ENCODE measurements at places on chromosomes 6 and 20.

DNA sequence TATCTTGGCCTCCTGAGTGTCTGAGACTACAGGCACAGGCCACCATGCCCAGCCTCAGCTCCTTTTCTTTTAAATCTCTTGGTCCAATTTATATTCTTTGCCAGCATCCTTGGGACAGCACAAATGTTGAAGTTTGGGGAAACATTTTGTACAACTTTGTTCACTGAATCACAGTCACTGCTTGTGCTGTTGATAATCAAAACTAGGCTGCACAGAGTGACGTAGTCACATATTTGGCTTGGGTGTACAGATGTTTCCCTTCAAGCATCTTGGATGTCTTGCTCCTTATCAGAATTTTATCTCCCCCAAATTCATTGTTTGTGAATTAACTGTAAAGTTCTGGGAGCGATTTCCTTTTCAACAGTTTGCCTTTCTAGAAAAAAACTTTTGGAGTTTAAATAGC lies 17.9 kb downstream of the CARMIL1 start:
- DNase-seq = no peak

DNA sequence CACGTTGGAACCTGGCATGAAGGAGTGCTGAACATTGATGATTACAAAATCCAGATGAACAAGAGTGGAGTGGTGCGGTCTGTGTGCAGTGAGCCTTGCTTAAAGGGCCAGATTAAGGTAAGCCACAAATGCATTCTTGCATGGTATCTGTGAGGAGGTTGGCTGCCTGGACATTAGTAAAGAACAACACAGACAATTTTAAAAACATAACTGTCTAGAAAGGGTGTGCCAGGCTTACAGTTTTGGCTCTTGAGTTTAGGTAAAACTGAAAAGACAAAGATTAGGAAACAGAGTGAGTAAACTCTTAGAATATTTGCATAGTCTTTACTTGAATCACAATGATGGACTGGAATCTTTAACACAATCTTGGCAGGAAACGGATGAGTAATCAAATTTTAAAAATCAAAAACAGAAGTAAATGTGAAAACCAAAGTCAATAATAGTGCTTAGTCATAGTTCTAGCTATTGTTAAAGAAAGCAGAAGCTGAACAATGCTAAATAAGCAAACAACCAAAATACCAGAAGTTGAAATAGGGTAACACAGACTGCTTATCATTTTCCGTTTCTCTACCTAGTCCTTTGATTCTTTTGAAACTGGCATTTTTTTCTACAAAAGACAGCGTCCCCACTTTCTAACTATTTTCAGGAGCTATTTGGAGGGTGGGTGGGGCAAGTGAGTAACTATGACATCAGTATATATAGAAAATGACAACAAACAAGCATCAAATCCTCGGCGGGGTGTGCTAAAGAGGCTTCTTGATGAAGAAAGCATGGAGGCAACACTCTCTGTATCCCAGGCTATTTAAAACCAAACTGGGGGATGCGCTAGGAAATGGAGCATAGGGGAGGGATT lies 185.8 kb upstream of the RAB32 start:
- DNase-seq = no peak

DNA sequence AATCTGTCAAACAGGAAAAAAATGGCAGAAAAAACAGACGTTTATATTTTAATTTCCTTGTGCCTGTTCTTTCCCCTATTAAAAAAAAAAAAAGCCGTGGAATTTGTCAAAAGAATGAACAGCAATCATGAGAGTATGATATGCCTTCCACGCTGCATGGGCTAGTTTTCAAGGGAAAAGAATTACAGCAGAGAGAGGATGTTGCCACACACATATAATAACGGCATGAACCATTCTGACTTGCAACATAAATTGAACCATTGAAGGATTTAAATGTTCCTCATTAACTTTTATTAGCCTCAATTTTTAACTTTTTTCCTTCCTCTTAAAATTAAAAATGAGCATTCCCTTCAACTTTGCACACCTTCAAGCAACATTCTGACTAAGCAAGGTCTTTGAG lies 301.8 kb downstream of the FOXC1 start:
- no peak for DNase-seq

DNA sequence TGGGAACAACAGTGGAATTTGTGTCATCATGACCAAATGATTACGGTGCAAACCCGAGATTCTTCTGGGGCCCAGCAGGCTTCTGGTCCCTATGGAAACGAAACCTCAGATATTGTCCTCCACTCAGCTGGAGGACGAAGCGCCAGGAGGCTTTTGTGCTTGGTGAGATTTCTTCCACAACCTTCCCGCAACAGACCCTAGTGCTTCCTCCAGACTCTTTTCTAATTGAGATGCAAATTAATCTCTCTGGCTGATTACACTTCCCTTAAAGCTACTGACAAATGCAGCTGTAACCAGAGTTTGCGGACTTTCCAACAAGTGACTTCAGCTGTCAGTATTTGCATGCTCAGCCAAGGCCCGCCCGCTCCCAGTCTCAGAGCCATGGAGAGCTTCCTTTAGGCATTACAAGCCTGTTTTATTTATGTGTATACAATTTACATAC lies 96.0 kb downstream of the INSM1 start:
- DNase-seq = no peak

GRCh38 chr6:33599413-33599938 lies 19.4 kb upstream of the BAK1 start:
- no peak for DNase-seq

GRCh38 chr20:22861231-22861980 lies 173.7 kb upstream of the SSTR4 start:
- no peak for DNase-seq

- DNase-seq = no peak
Measured at GRCh38 chr6:8057793-8058192, 6.4 kb downstream of the BLOC1S5 start.

DNA sequence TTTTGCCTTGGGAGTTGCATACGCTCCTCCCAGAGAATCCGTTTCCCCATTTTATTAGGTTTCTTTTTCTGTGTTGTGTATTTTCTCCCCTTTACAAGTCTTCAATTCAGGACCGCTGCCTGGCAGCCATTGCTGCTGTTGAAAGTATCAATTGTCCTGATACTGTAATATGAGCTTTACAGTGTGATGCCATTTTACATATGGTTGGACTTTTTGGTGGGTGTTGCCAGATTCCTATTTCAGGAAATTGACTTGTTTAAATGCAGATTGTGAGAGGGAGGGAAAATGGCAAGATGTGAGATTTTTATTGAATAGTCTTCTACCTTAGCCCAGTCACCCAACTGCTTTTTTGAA lies 1.2 kb downstream of the PANK2 start:
- no peak for DNase-seq

DNA sequence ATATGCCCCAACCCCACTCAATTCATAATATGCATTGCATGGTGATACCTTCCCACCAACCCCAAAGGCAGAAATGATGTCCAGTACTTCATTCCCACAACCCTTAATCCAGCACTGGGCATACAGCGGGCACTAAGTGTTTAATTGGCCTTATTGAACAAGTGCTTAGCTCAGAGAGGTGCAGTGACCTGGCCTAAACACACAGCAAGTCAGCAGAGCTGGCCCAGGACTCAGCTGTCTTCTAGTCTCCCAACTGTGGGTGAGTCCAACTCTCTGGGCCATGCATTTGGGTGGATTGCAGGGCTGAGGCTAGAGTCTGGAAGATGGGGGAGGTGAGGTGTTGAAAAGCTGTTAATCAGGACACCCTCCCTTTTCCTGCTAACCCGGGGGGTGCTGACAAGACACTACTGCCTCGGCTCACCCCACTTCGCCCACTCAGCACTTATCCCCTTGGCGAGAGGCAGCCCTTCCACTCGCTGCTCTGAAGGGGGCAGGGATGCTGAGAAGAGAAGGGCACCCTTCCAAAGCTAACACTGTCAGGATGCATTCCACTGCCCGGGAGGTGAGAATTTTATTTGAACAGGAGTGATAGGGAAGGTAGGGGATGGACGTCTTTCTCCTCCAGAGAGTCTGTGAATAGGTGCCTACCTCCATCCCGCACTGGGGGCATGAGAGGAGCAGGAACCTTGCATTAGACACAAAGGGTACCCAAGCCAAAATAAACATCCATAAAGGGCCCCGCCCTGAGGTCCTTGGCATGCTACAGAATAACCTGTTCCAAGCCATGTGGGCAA lies 14.2 kb downstream of the KCNK5 start:
- peak; percentile 67 for DNase-seq

DNA sequence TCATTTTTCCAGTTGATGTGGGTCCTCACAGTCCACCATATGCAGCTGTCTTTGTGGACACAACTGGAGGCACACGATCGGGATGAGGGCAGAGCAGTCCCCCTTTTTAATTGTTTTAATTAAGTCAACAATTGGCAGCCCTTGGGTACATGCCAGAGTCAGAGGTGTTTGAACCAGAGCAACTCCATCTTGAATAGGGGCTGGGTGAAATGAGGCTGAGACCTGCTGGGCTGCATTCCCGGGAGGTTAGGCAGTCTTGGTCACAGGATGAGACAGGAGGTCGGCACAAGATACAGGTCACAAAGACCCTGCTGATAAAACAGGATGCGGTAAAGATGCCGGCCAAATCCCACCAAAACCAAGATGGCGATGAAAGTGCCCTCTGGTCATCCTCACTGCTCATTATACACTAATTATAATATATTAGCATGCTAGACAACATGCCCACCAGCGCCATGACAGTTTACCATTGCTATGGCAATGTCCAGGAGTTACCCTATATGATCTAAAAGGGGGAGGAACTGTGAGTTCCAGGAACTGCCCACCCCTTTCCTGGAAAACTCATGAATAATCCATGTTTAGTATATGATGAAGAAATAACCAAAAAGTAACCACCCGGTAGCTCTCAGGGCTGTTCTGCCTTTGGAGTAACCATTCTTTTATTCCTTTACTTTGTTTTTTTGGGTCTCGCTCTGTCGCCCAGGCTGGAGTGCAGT lies 31.8 kb upstream of the BLCAP start:
- no peak for DNase-seq

GRCh38 chr6:30727920-30728553 lies 7.9 kb downstream of the TUBB start:
- DNase-seq = no peak

GRCh38 chr20:57940868-57941522 lies 231.2 kb upstream of the PMEPA1 start:
- no peak for DNase-seq

- DNase-seq = no peak
Measured at GRCh38 chr20:37903317-37904007, 535 bp downstream of the VSTM2L start.

- DNase-seq = no peak
Measured at GRCh38 chr6:168865-169455, 123.3 kb upstream of the DUSP22 start.

DNA sequence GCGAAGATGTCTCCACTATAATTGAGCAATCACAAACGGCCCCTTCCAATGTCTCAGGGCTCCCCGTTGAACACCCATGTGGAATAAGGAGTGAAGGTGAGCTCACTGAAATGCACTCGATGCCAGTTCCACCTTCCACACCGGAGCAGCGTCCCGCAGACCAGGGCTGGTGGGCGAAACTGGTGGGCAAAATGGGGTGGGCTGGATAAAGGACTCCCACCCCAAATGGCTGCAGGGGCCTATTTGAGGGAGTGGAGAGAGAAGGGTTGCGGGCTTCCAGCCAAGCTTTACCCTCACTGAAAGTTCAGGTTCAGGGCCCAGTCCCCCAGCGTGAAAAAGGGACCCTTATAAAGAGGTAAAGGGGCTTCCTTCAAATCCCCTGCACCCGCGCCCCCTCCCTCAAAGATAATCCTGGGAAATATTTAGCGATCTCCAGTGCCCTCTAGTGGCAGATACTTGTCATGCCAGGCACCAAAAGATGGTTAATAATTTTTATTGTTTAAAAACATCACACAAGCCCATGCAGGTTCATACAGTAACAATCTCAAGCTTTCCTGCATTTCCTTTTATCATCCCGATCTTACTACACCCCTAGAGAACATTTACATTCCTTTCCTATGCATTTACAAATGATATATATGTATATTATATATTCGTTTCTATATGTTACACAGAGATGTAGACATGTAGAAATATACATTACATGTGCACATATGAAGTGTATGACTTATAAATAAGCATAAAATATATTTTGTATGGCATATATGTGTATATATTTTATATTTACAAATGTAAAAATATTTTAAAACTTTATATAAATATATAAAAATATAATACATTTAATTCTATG lies 58.2 kb upstream of the NKX2-2 start:
- DNase-seq = no peak

GRCh38 chr6:137734005-137734874 lies 132.8 kb upstream of the TNFAIP3 start:
- DNase-seq = no peak

GRCh38 chr6:1390133-1390945 lies 963 bp downstream of the FOXF2 start:
- DNase-seq = no peak

- DNase-seq = no peak
Measured at GRCh38 chr20:11511821-11512220, 405.9 kb upstream of the BTBD3 start.

DNA sequence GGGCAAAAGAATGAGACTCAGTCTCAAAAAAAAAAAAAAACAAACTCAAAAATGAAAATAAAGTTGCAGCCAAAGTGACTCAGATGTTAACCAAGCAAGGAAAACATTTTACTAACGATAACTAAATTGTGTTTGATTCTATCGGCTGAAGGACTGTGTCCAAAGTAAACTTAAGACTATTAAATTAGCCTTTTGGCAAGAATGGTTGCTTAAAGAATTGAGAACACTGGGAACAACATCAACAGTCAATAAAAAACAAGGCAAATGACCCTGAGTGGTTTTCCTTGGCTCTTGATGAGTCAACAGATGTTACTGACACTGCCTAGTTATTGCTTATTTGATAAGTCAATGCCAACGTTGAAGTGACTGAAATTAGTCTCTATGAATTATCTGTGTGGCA lies 36.7 kb downstream of the POU3F2 start:
- DNase-seq = no peak

DNA sequence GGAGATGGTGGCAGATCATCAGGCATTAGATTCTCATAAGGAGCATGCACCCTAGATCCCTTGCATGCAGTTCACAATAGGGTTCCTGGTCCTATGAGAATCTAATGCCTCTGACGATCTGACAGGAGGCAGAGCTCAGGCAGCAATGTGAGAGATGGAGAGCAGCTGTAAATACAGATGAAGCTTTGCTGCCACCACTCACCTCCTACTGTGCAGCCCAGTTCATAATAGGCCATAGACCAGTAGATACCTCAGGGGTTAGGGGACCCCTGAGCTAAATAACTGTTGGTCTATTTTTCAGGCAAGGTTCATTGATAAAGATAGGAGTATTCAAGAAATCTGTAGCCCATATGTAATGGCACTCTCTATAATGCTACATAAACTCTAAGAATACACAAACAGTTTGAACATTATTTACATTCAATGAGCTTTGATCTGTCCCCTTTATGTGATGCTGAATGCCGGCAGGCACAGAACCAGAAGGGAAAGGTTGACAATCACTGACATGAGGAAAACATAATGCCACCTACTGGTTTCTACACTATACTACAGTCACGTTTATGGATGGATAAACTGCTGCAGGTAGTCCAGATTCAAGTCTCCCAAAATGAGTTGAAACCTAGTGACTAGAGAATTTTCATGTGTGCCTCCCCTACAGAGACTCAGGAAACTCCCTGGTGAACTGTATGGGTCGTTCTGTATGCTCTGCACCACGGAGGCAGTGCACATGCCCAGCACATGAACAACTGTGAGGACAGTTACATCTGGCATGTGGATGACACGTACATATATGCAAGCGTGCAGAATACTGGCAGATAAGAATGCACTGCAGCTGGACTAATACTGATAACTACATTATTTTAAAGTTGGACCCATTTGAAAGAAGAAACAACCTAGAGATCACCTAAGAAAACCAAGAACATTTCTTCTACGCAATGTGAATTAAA lies 72.0 kb downstream of the DST start:
- DNase-seq = no peak

- DNase-seq = no peak
Measured at GRCh38 chr6:31239854-31240253, 32.0 kb downstream of the HLA-C start.

Measured in lower lobe of right lung (tissue), 2 donors.